Panc1 (cell line): ENCODE measurements at places on chromosomes 16 and 17. TPM values are rescaled to one million over a fixed set of nuclear protein-coding genes. Genes with fewer than 3 reads are reported as not detected.

GRCh38 chr17:83191388-83192160 lies 112.2 kb downstream of the METRNL start:
- DNase-seq = no peak
- H3K4me1 ChIP-seq = no peaks in the 10 kb centered on the region
- no peak overlapping the region for H3K27ac ChIP-seq
- no peaks in the 10 kb centered on the region for H3K27me3 ChIP-seq

- peaks cover 18% of the 10 kb centered on the region for H3K4me1 ChIP-seq
- H3K36me3 ChIP-seq = peaks cover 9% of the 10 kb centered on the region; the same call in 1 of the 2 replicates
- no peak overlapping the region for H3K4me3 ChIP-seq
These were observed 45.6 kb upstream of the BAHCC1 start for GRCh38 chr17:81349397-81350319.

- no peaks in the 10 kb centered on the region for H3K4me1 ChIP-seq
- H3K27ac ChIP-seq = no peak overlapping the region
- DNase-seq = no peak
These were observed 49.7 kb downstream of the LYRM1 start for GRCh38 chr16:20950294-20950693.

- no peaks in the 10 kb centered on the region for H3K4me1 ChIP-seq
- H3K36me3 ChIP-seq = peaks cover 2% of the 10 kb centered on the region; the same call in 1 of the 2 replicates
- no peak overlapping the region for H3K27ac ChIP-seq
These were observed 45.8 kb downstream of the ESRP2 start for GRCh38 chr16:68190081-68190480.

The COX6A2 gene
- not detected for total RNA-seq

- H3K4me3 ChIP-seq = no peak overlapping the region
- no peaks in the 10 kb centered on the region for H3K4me1 ChIP-seq
- H3K36me3 ChIP-seq = no peaks in the 10 kb centered on the region
- no peak for DNase-seq
- no peak overlapping the region for H3K27ac ChIP-seq
- no peaks in the 10 kb centered on the region for H3K27me3 ChIP-seq
These were observed 2.8 kb upstream of the PMFBP1 start for GRCh38 chr16:72174726-72175125.

The LPO gene
- not detected for total RNA-seq

DNA sequence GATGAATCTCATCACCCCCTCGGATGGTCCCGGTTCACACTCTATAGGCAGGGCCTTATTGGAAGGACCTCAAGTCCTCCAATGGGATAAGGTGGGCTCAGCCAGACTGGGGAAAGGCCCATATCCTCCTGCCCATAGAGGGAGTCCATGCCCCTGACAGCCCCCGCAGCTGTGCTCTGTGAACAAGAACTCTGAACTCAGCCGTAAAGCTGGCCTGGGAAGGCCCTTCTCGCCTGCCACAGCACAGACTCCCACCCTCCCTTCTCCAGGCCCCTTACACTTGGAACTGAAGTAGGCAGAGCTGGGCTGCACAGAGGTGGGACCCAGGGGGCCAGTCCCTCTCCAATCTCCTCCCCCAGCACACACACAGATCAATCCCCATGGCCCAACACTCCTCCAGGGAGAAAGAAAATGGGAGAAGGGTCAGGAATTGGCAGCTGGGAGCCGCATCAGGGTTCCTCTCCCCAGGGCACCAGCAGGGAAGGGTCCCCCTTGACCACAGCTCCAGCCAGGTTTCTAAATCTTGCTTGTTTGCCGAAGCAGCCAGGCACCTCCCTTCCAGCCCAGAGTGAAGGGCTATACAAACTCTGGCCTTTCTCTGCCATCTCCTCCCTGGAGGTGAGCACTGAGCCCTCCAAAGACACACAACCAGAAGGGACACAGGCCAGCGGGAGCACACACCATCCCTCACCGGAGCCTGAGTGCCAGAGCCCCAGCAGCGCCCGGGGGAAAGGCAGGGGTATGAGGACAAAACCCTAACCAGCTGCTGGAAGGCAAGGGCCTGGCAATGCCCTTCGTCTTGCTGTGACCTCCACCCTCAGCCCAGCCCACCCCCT lies 454.1 kb downstream of the SOX9 start:
- H3K27me3 ChIP-seq = no peaks in the 10 kb centered on the region
- H3K27ac ChIP-seq = peak overlapping the region; percentile 35; the same call in 1 of the 2 replicates
- no peak overlapping the region for H3K4me3 ChIP-seq
- H3K4me1 ChIP-seq = peaks cover 97% of the 10 kb centered on the region

DNA sequence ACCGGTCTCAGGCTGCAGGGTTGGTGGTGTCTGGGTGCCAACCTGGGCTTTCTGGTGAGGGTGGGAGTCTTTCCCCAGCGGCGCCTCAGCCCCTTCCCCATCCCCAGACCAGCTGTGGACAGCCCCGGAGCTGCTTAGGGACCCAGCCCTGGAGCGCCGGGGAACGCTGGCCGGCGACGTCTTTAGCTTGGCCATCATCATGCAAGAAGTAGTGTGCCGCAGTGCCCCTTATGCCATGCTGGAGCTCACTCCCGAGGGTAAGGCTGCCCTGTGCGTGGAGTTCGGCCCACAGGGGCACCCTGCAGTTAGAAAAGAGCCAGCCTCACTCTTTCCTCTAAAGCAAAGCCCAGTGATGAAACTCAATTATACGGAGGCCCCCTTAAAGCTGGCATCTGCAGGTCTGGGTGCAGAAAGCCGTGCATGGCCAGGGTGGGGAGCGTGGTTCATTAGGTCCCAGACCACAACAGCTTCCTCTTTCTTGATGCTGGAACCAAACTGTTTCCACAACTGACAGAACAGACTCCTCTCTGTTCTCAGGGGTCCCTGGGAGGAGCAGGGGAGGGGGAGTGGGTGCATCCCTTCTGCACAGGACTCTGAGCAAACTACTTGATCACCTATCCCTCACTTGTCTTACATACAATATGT lies 10.7 kb downstream of the GUCY2D start:
- no peaks in the 10 kb centered on the region for H3K4me1 ChIP-seq
- no peaks in the 10 kb centered on the region for H3K36me3 ChIP-seq
- no peak overlapping the region for H3K27ac ChIP-seq
- no peak for DNase-seq

DNA sequence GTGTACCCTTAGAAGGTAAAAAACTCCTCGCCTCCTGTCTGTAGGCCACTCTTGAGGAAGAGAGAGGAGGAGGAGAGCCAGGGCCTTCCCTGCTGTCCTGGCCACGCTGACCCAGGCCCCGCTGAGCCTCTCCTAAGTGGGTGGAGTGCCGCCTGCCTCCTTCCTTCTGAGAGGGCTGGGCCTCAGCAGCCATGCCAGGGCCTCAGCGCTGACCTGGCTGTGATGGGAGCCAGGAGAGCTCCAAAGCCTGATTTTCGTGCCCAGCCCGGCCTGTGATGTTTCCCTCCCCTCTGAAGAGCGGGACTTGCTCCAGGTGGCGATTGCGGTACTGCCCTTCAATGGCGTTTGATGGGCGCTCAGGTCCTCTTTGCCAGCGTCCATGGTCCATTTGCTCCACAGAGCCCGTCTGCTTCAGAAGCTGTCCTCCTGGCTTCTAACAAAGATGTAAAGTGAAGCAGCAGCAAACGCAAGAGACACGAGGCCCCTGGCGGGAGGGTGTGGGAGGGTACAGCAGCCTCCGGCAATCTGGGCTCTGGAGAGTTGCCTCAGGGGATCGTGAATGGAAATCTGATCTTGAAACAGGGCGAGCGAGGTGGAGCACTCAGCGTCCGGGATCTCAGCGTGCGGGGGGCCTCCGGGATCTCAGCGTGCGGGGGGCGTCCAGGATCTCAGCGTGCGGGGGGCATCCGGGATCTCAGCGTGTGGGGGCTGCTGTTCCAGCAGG lies 93.5 kb downstream of the NPIPB11 start:
- no peak overlapping the region for H3K4me3 ChIP-seq
- no peaks in the 10 kb centered on the region for H3K27me3 ChIP-seq
- no peak for DNase-seq
- H3K27ac ChIP-seq = no peak overlapping the region
- H3K36me3 ChIP-seq = no peaks in the 10 kb centered on the region

GRCh38 chr17:17645961-17646360 lies 35.3 kb upstream of the RAI1 start:
- no peak overlapping the region for H3K27ac ChIP-seq
- no peaks in the 10 kb centered on the region for H3K4me1 ChIP-seq
- H3K36me3 ChIP-seq = no peaks in the 10 kb centered on the region
- DNase-seq = no peak

GRCh38 chr16:58366247-58367031 lies 25.8 kb upstream of the GINS3 start:
- no peaks in the 10 kb centered on the region for H3K27me3 ChIP-seq
- peak; percentile 89 for DNase-seq
- no peaks in the 10 kb centered on the region; the same call in 1 of the 2 replicates for H3K4me1 ChIP-seq
- H3K4me3 ChIP-seq = no peak overlapping the region
- no peak overlapping the region for H3K27ac ChIP-seq
- no peaks in the 10 kb centered on the region for H3K36me3 ChIP-seq

DNA sequence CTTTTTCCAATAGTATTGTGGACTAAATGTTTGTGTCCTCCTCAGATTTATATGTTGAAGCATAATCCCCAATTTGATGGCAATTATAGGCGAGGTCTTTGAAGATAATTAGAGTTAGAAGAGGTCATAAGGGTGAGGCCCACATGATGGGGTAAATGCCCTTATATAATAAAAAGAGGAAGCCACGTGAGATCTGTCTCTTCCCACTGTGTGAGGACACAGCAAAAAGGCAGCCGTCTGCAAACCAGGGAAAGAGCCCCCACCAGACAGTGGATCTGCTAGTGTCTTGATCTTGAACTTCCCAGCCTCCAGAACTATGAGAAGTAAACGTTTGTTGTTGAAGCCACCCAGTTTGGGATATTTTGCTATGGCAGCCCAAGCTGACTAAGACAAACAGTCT lies 76.0 kb downstream of the LYRM1 start:
- H3K27me3 ChIP-seq = no peaks in the 10 kb centered on the region
- H3K4me3 ChIP-seq = no peak overlapping the region
- no peak overlapping the region for H3K27ac ChIP-seq
- DNase-seq = no peak
- no peaks in the 10 kb centered on the region for H3K4me1 ChIP-seq

The SHBG gene
- 1.2 TPM for total RNA-seq
